ENCODE measurements at places on chromosomes 11 and 22.

DNA sequence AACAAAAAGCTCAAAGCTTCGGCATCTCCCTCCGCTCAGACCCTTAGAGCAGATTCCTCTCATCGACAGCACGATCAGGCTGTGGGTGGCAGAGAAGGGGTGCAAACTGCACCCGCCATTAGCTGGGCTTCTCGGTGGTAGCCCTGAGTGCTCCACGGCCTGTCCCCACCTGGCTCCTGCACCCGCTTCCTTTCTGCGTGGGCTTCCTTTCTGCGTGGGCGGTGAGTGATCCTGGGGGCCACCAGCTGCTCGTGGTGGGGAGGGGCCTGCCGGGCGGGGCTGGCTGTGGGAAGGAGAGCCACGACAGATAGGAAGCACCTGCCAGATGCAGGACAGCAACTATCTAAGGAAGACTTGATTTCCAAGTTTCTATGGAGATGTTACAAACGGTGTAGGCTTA, 55.0 kb downstream of the BRD1 start:
- DNase-seq: no peak

DNA sequence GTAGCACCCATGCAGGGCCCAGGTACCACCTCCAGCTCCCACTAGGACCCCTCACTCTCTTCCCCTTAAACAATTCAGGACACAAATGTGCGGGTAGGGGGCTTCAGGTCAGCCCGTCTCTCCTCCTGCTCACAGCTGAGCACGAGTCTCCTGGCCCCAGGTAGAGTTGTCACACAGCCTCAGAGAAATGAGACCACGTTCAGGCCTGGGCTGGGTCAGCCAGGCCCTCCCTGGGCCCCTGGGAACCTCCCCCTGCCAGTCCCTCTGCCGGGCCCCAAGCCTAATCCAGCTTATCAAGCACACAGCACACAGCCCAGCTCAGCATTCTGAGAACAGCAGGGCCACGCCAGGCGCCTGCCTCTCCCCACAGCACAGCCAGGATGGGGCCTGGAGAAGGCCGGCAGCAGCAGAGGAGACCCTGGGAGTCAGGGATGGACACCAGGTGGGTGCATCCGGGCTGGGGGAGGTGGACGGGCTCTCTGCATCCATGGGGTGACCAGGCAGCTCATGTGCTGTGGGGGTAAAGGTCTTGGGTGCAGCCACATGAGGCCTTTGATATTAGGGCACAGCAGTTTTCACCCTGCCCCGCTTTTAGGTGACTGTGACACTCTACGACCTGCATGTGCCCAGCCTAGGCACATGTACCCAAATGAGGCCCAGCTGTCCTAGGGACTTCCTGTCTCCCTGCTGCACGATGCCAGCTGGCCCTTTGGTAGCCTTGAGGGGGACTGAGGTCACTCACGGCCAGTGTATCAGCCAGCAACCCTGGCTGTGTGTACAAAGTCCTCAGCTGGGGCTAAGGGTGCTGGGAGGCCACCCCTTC, 87.0 kb downstream of the MORC2 start:
- no peak for DNase-seq

DNA sequence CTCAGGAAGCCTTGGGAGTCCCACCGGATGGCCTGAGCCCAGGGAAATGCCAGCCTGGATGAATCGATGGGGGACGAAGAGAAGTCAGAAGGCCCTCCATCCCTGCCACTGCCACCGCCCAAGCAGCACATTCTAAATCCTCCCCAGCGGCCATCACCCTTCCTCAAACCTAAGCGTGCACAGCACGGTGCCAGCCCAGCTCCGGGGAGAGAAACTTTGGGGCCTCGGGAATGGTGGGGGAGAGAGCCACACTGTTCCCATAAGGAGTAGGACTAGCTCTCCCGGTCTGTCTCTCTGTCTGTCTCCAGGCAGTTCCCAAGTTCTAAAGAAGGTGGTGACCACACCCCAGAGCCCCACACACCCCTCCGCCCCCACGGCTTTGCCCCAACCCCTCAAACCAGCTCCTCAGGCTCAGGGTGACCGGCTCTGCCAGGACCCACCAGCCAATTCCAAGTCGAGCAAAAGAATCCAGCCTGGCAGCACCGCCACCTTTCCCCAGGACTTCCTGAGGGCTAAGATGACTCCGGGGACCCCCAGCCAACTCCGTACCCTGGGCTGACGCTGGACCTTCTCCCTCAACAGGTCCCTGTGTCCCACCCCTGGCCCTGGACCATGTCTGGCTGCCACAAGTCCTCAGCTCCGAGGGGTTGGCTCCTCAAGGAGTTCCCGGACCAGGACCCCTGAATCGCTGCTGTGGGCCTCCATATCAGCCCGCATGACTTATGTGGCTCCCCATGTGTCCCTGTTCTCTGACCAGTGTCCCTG, 2.7 kb downstream of the AHNAK start:
- no peak for DNase-seq

DNA sequence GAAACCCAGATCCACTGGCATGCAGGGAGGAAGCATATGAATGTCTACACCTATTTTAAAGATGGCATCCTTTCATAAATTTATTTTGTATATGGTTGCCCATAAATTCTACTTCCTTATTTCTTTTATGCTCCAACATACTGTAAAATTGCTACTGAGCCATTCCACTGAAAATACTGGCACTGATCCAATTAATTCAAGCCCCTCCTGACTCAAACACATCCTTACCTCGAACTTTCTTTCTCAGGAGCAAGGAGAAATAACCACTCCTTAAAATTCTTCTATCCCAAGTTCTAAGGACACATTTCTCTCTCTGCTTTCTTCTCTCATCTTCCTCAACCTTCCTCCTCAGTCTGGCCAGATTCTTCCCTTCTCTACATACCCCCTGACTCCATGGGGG, 5.5 kb upstream of the NXF1 start:
- DNase-seq: no peak

DNA sequence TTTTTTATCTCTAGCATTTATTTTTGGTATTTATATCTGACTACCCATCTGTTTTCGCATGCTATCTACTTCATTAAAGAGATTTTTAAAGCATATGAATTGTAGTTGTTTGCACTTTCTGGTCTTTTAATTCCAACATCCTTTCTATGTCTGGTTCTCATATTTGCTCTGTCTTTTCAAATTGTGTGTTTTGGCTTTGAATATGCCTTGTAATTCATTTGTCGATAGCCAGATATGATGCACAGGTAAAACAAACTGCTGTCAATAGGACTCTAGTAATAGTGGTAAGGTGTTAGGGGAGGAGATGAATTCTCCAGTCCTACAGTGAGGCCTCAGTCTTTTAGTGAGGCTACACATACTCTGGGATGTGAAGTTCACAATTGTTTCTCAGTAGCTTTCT, 530.8 kb upstream of the CCDC179 start:
- DNase-seq: no peak

DNA sequence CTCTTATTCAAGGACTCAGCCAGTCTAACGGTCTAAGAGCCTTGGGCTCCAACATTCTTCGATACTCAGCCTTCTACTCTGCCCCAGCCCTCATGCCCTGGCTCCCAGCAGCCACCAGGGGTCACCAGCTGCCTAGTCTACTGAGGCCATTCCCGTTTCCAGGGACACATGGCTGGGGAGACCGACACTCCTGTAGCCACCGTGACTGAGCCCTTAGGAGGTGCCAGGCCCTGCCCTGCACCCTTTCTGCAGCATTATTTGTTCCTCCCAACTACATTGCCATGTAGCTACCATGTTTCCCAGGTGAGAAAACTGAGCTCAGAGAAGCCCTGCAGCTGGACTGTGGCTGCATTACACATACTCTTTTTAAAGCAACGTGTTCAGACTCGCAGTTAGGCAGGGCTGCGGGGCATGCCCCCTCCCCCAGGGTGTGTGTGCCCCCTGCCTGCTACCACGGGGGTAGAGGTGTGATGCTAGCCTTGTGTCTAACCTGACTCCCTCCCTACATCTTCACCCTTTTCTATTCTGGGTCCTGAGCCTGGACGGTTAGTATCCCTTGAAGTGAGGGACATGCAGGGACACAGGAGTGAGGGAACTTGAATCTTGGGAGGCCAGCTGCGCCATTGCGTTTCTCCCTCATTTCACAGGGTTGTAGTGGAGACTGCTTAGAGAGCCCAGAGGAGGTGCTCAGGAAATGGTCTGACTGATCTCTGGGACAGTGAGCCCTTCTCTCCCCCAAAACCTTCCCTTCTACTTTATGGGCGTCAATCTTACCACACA, 17.5 kb downstream of the ATG16L2 start:
- peak; percentile 73 for DNase-seq

GRCh38 chr11:68998390-68998911, 14.6 kb downstream of the MRGPRF start:
- peak; percentile 6 for DNase-seq

- no peak for DNase-seq
These were observed 544.6 kb upstream of the B3GAT1 start for GRCh38 chr11:134956450-134957210.

DNA sequence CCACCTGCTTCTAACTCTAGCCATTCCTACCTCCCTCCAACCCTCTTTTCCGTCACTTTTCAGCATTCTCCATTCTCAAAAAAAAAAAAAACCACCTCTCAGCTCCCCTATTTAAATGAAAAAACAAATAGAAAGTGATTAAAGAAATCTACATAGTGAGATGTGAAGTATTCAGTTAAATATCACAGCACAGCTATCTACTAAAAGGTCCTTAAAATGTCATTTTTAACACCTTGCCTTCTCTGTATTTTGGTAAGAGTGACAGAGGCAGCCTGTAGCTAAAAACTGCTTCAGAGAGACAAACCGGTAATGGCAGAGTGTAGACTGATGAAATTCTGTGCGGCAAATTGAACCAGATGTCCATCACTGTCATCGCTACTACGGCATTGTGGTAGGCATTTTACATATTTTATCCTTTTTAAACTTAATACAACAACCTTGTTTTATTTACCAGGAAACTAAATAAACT, 346 bp upstream of the ALG9 start:
- no peak for DNase-seq

DNA sequence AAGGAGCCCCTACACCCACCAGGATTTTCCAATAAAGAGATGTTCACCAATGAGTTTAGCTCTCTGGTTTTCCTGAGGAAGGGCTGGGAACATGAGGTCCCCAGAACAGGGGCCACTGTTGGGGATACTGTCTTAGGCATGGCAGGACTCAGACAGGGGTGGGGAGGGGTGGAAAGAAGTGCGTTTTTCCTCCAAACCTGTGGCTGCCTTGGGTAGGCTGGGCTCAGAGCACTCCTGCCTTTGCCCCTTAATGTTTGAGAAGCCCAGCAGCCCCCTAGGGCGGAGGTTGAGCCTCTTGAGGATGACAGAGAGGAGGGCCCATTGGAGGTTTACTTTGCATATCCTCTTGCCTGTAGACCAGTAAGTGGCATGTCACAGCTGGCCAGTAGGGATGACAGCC, 10.6 kb downstream of the MTFP1 start:
- DNase-seq: no peak

- DNase-seq: no peak
These were observed 133.9 kb downstream of the CEP164 start for GRCh38 chr11:117461396-117462182.

DNA sequence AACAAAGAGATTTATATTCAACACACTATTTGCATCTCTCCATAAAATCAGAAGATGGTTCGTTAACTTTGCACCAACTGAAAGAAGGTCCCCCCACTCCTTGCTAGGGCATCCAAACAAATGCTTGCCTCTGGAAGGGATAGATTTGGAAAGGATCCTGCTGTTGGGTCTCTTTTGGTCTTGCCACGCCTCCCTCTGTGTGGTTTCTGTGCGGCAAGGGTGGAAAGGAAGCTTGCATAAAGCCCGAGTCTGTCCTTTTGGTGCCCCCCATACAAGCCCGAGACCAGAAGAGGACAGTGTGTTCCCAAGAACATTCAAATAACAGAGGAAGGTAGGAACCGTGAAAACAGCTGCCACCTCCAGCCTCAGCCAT, 15.1 kb downstream of the SCGB1A1 start:
- no peak for DNase-seq

DNA sequence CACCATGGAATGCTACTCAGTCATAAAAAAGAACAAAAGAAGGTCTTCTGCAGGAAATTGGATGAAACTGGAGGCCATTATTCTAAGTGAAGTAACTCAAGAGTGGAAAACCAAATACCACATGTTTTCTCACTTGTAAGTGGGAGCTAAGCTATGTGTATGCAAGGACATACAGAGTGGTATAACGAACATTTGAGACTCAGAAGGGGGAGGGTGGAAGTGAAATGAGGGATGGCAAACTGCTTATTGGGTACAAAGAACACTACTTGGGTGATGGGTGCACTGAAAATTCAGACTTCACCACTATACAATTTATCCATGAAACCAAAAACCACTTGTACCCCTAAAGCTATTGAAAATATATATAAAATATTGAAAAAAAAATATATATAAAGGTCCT, 13.4 kb upstream of the CAT start:
- DNase-seq: no peak

- DNase-seq: no peak
These were observed 31.9 kb downstream of the RASSF10 start for GRCh38 chr11:13040969-13041561.

DNA sequence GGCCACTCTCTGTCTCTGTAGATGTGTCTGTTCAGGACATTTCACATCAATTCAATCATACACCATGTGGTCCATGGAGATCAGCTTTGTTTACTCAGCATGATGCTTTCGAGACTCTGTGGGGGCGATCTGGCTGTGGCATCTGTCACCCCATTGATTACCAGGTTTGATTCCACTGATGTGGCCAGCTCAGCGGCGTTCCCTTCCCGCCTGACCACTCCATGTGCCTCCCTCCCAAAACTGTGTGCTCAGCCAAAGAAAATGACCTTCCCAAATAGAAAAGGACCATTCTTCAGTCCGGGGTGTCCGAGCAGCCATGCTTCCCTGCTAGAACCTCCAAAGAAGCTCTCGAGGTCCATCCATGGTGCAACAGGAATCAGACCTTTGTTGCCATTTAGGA, 89.1 kb downstream of the BRD1 start:
- no peak for DNase-seq

DNA sequence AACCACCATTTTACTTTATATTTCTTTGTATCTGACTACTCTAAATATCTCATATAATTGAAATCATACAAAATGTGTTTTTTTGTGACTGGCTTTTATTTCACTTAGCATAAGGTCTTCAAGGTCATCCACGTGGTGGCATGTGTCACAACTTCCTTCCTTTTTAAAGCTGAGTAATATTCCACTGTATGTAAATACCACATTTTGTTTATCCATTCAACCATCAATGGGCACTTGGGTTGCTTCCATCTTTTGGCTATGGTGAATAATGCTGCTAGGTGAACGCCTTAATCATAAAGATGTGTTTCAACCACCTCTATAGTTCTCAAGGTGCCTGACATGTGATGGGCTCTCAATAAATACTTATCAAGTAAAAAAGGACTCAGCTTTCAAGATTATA, 15.5 kb downstream of the RAB30 start:
- no peak for DNase-seq

DNA sequence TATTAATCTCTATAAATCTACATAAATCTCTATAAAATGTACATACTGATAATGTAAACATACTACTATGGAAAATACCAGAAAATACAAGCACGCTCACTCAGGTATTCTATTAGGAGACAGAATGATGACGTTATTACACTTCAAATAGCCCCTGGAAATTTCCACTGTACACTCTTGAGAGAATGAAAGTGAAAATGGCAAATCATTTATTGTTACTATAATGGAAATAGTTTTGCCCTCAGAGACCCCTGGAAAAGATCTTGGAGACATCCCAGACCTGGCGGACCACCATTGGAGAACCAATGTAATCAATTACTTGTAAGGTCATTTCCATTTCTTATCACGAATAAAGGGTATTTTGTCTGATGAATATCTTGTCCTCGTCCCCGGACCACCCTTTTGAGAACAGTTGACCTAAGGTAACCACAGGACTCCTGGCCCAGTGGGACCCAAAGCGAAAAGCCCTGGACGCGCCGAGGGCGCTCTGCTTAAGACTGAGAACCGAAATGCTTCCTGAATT, 509 bp upstream of the PRRG4 start:
- DNase-seq: peak; percentile 8

GRCh38 chr11:70871881-70872280, 380.5 kb downstream of the SHANK2 start:
- DNase-seq: no peak

All from foreskin keratinocyte (primary cell).